ENCODE measurements at places on chromosomes 4 and X.
A peak's percentile ranks its signal among the peaks of the same experiment; 100 is the strongest.

- no peak for DNase-seq
Observed at GRCh38 chr4:2787230-2788100, 5.4 kb upstream of the SH3BP2 start.

GRCh38 chrX:152886716-152887115 is 11.2 kb upstream of the ZNF185 start:
- DNase-seq: no peak

DNA sequence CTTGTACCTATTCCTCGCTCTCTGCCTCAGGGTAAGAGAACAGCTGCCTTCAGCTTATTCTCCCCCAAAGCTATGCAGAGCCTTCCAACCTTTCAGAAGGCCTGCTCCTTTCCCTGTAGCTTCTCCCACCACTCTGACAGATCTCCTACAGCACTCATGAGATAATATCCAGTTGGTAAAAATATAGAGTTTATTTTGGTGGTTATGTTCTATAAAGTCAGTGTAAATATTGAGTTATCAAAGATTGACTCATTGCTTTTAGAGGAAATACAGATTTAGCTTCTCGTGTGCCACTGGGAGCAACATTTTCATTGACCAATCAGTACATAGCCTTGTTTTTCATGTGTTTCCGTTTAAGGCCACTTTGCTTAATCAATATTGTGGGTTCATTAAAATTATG is 216.2 kb upstream of the TECRL start:
- no peak for DNase-seq

GRCh38 chr4:73777612-73778011 is 37.2 kb downstream of the CXCL8 start:
- no peak for DNase-seq

GRCh38 chr4:26342328-26343037 is 21.7 kb downstream of the RBPJ start:
- DNase-seq: peak; percentile 42

GRCh38 chr4:63458010-63458409 is 951.2 kb downstream of the TECRL start:
- DNase-seq: no peak

DNA sequence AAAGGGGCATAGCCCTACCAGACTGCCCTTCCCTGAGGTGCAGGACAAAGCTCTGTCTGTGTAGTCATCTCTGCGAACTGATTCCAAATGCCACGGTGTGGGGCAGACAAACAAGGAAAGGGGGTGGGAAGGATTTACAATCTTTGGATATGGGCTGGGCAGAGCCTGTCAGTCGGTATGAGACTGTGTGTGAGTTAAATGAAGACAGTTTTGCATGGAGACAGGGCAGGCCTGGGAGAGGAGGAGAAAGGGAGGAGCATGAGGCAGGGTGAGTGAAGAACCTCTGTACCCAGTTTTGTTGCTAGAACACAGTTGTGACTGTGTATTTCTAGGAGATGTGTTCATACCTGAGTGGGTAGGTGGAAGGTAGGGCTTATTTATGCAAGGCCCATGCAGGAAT is 59.4 kb upstream of the MSN start:
- no peak for DNase-seq

DNA sequence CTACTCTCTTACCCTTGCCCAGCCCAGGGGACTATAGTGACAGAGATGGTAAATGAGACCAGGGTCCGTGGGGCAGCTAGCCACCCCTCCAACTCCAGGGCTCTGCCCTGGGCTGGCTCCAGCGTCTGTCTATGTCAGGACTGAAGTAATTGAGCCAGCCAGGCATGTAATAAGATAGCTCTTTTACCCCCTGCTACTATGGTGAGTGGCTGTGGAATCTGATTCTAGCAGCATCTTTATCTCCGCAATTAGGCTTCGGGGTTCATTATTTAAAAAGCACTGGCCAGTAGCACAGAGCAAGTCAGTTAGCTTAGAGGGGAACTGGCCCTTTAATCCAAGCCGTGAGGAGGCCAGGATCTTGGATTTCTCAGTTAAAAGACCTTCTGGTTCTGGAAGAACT is 123.3 kb upstream of the RAI2 start:
- no peak for DNase-seq

DNA sequence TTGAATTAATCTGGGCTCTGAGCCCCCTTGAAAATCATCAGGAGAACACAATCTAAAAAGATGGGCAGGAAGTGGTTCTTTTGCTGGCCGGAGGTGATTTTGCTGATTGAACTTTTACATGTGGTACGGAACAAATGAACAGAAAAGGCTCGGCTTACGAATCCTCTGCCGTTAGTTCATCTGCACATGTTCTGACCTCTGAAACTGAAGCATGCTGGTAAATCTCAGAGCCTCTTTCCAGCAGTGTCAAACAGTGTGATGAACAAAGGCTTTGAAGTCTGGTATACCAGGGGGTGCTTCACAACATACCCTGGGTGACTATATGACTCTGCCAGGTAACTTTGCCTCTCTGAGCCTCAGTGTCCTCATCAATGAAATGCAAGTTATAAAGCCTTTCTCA is 194.2 kb upstream of the C1QTNF7 start:
- peak; percentile 41 for DNase-seq

DNA sequence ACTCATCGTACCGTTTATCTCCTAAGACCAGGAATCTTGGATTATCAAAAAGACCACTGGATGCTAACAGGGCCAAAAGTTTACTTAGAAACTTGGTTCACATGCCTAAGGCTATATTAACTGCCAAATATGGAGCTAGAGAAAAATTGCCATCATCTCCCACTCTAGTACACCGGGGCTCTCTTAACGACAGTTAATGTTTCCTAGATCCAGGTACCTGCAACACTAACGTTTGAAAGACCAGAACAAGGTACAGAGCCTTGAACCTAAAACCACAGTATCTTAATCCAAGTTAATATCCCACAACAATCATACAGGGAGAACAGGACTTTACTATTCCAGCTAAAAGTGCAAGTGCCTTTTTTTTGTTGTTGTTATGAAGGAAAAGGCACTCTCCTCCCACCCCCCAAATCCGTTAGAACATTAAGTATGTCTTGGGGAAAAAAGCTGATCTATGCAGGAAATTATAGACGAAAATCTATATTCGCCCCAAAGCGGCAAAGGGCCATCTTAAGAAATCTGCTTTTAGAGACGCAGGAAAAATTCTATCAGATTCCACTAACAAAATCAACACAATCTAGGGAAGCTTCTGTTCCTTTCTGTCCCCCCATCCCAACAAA is 1.3 kb downstream of the G3BP2 start:
- no peak for DNase-seq

- DNase-seq: no peak
Observed at GRCh38 chr4:32985256-32985655, 2265.1 kb downstream of the PCDH7 start.

DNA sequence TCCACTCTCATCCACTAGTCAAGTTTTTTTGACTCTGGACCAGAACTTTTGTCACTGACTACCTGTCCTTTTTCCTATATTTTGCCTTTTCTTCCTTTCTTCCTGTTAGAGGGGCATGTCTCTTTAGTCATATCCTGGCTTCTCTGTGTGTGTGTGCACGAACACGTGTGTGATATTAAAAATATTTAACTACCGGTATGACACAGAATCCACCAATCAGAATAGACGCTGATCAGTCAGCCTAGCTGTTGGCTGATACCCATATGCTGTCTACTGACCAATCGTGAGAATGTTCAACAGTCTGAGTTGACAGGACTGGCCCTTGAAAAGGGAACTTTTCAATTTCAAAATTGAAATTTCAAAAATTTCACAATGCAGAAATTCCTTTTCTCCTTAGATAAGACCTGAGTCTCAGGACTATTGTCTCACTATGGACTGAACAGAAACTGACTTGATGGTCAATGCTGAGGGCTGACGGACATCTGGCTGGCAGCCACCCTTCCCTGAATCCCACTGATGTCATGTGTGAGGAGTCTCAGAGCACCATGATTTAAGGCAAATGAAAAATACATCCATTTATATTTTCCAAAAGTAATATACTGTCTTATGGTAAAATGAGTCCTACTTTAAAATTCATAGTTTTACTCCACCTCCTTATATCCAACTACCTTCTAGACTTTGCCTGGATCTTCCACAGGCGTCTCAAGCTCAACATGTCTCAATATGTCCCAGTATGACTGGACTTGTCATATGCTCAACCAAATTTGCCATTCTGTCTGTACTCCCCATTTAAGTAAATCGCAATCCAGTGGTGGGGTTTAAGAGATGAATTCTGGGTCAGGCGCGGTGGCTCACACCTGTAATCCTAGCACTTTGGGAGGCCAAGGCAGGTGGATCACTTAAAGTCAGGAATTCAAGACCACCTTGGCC is 78.0 kb downstream of the CHRNA9 start:
- DNase-seq: no peak

DNA sequence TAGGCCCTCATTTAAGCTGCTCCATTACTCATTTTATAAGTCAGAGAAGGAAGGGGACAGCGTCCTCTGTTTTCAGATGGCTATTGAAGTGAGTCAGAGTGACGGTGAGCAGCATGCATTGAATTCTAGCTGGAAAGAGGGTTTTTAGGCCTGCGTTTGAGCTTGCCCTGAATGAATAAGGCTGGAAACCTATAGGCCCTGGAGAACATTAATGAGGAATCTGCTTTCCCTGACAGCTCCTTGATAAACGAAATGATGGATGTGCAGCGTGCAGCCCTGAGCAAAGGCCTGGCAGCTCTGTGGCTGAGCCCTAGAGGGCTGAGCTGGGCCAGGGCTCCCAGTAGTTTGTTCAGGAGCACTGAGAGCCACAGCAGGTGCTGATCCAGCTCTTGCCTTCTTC is 33.4 kb downstream of the TBL1X start:
- no peak for DNase-seq

DNA sequence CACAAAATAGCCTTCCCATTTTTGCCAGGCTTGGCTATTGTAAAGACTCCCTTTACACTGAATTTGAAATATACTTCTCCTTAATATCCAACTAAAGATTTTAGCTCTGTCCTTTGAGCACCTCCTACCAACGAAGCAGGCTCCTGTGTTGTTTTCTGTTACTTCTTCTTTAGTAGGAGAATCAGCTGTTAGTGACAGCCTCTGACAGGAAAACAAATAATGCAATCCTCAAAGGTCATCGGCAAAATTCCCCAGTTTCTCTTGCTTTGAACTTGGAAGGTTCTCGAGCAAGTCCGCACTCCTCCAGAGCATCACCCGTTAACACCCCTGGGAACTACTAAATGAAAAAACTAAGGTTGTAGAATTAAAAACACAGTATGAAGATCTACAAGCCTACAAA is 66.9 kb downstream of the MANBA start:
- DNase-seq: no peak

DNA sequence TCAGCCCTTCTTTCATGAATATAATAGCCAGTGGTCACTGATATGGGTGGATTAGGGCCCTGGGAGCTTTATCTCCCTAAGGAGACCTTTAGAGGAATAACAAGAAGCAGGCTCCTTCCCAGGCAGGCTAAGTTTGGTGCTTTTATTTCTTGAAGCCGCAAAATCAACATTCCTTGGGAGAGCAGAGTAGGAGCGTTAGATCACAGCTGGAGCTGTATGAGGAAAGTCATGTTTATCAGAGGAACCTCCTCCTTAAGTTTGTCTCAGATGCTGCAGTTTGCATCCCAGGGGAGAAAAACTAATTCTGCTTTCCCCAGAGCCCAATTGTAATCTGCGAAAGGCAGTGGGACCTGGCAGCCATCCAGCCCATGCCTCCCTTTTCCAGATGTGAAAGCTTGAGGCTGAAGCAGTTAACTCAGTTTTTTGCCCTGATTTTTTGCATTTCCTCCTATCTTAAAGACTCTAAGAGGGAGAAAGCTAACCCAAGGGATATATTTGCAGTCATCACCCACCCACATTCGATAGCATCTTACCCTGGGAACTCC is 186.0 kb upstream of the FRMPD4 start:
- DNase-seq: no peak

GRCh38 chr4:75698162-75698962 is 25.2 kb upstream of the G3BP2 start:
- peak; percentile 54 for DNase-seq

GRCh38 chr4:46852800-46853199 is 56.2 kb downstream of the COX7B2 start:
- DNase-seq: no peak

GRCh38 chr4:142846729-142847596 is 862 bp upstream of the INPP4B start:
- DNase-seq: peak; percentile 78

DNA sequence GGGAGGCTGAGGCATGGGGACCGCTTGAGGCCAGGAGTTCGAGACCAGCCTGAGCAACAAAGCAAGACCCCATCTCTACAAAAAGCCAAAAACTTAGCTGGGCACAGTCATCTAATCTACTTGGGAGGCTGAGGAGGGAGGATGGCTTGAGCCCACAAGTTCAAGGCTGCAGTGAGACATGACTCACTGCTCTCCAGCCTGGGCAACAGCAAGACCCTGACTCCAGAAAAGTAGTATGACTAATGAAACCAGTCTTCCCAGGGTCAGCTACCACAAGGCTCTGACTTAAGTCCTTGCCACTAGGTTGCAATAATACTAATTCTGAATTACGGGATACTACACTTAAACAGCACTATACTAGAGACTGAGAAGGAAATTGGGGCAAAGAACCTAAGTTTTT is 33.1 kb downstream of the ERVMER34-1 start:
- DNase-seq: peak; percentile 50

DNA sequence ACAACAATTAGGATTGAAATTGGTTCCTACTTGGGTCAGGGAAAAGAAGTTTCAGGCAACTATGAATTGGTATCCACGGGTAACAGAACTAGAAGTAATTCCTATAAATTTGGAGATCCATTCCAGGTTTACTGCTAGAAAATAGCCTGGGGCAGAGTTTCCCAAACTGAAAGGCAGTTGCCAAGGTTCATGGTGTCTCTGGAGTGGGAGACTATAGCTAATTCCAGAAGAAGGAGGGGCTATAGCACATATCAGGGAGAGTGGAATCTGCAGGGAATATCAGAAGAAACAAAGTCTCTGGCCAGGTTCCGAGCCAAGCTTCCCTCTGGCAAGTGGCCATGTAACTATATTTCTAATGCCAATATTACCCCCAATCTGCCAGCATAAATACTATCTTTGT is 166.3 kb downstream of the GALNTL6 start:
- no peak for DNase-seq

- DNase-seq: no peak
Observed at GRCh38 chr4:25795566-25796454, 67.0 kb downstream of the SEL1L3 start.

GRCh38 chrX:150405576-150405975 is 42.5 kb downstream of the MAMLD1 start:
- DNase-seq: no peak

GRCh38 chr4:169902658-169903345 is 123.4 kb downstream of the MFAP3L start:
- no peak for DNase-seq

- no peak for DNase-seq
Observed at GRCh38 chr4:106647451-106647850, 278.9 kb upstream of the GIMD1 start.

- DNase-seq: no peak
Observed at GRCh38 chrX:42135583-42136228, 212.4 kb upstream of the CASK start.

DNA sequence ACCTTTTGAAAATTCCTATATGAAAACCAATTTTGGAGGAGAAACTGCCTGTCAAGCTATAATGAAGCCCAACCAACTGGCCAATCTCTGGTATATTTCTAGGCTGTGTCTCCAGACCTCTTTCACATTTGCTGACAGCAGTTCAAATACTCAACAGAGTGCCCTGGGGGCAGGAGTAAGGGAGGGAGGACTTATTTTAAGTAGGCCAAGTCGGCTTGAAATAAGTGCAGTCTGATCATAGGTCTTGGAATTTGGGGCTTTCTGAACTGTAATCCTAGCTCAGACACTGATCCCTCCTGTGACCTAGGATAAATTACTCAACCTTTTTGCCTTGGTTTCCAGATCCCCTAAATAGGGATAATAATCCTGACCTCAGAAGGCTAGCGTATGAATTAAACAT is 59.4 kb upstream of the SLC7A11 start:
- DNase-seq: no peak

GRCh38 chr4:125313497-125313896 is 1.3 kb upstream of the FAT4 start:
- DNase-seq: peak; percentile 67
